ENCODE measurements at places on chromosomes 16 and 17. TPM values are rescaled to one million over a fixed set of nuclear protein-coding genes. Genes with fewer than 3 reads are reported as not detected.

The JUP gene
- total RNA-seq = 54.0 TPM

- no peak for DNase-seq
Observed at GRCh38 chr17:15091825-15092224, 173.3 kb downstream of the PMP22 start.

The ADCY9 gene
- 23.0 TPM for total RNA-seq

DNA sequence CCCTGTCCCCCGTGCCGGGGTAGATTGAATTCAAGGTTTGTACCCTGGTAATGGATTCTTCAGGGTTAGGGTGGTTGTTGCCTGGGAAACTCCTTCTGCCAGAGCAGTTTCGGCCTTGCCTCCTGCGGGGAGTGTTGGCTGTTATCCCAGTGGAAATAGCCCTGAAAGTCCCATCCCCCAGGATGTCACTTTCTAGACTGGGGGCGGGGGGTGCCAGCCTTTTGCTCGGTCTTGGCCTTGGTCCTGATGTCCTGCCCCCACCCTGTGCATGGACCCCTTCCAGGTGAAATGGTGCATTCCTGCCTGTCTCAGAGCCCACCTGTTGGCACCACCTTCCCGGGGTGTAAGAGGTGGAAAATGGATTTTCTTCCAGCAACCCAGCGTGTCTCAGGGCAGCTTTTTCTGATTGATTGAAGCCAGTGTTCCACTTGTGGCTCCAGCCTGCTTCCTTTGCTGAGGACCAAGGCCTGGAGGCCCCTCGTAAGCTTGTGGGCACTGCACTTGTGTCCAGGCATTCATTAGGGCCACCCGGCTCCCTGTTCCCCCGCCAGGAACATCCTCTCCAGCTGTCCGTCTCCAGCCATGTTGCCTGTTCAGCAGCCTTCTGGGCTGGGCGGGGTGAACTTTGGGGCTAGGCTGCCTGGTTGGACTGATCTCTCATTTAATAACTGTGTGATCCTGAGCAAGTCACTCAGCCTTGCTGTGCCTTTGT lies 25.6 kb downstream of the MGAT5B start:
- DNase-seq = no peak

GRCh38 chr16:89472711-89473075 lies 17.7 kb downstream of the ANKRD11 start:
- DNase-seq = peak; percentile 25

GRCh38 chr17:2508035-2508434 lies 3.7 kb downstream of the METTL16 start:
- no peak for DNase-seq

DNA sequence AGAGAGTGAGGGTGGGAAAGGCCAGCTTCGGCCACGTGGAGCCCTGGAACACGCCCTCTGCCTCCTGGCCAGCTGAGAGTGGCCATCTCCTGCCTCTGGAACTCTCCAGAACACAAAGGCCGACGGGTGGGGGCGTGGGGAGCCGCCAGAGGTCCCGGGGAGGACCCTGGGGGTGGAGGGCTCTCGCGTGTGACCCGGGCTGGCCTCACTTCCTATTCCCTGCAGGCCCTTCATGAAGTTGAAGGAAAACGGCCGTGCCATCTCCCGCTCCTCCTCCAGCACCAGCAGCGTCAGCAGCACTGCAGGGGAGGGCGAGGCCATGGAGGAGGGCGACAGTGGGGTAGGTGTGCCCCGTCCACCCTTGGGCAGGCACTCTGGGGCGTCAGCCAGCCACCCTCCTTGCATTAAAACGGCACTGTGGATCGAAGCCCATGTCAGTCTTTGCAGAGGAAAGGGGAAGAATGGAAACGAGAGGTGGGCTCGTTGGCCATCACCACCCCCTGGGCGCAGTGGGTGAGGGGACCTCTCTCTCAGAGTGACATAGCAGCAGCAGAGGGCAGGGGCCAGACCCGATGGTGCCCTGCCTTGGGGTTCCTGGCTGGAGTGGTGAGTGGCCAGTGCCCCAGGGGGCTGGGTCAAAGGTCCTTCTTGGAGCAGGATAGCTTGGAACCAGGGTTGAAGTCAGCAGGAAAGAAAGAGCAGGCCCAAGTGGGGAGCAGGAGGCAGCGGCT lies 37.1 kb downstream of the OR1D5 start:
- peak; percentile 61 for DNase-seq

The LDHD gene
- 1.5 TPM for total RNA-seq

- no peak for DNase-seq
Observed at GRCh38 chr16:60142619-60143347, 1408.7 kb upstream of the GOT2 start.
